HS-27A (cell line): ENCODE measurements at places on chromosomes 2 and 18.

- DNase-seq = no peak
Measured at GRCh38 chr18:62976227-62976626, 260.9 kb downstream of the PHLPP1 start.

DNA sequence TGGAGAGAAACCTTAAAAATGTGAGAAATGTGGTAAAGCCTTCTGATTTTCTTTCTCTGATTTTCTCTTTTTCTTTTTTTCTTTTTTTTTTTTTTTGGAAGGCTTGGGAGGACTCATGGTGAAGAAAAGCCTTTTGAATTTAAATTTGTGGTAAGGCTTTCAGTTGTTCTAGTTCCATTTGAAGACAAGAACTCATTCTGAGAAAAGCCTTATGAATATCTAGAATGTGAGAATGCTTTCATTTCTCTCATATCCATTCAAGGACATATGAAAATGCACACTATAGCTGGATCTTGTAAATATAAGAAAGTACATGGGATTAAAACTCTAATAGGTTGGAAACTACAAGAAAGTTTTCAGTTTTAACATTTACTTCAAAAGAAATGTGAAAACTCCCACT is 1045.2 kb upstream of the NRXN1 start:
- DNase-seq = no peak

DNA sequence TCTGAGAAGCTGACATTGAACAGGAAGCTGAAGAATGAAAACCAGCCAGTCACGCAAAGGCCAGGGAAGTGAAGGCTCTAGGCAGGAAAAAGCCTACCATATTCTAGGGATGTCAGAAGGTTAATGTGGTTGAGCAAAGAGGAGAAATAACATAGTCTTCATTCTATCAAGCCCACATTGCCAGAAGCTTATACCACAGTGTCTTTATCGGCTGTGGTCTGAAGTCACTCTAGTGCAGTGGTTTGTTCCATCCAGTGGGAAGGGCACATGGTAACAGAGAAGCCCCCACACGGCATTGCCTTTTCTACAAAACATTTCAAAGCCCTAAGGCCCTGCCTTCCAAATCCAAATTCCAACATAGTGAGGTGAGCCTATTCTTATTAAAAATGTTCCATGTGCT is 311.3 kb downstream of the TNS1 start:
- DNase-seq = no peak

DNA sequence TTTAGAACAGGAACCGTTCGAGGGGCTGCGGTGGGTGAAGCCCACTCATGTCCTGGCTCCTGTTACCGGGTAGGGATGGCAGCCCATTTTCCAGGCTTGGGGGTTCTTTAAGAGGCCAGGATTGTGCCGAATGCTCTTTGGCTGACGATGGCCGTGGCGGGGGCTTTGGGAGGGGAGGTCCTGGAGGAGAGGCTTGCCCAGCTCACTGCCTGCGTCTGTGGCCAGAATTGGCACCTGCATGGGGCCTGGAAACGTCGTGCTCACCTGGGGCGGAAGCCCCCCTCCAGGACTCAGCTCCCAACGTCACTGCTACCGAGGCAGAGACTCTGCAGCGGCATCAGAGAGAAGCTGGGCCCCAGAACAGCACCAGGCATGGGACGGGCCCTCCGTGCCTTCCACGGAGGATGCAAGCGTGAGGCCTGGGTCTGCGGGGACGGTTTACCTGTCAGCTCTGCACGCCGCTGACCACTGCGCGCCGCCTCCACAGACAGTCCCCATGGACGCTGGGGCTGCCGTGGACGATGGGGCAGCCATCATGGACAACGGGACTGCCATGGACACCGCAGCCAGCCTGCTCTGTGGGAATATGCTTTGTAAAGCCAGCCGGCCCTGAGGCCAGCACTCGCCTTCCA is 82.9 kb downstream of the NFATC1 start:
- no peak for DNase-seq

GRCh38 chr2:145304501-145304900 is 784.6 kb upstream of the ZEB2 start:
- DNase-seq = no peak

GRCh38 chr2:70759446-70759845 is 8.6 kb downstream of the ADD2 start:
- no peak for DNase-seq

DNA sequence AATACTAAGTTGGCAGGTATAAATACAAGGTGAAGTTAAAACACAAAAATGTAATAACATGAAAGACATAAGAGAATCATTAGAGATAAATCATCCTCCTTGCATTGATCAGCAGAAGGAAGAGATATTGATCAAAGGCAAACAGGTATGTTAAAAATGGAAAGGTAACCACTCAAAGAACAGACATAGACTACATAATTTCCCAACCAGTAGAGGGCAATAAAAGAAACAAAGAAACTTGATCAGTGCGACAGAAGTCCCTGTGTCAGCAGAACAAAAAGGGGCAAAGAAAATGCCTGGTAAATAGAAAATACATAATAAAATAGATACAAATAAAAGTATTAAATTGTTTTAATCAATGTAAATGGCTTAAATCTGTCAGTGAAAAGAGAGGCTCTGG is 53.6 kb downstream of the FAM228A start:
- no peak for DNase-seq

- no peak for DNase-seq
Measured at GRCh38 chr2:195737511-195738325, 80.7 kb downstream of the SLC39A10 start.

DNA sequence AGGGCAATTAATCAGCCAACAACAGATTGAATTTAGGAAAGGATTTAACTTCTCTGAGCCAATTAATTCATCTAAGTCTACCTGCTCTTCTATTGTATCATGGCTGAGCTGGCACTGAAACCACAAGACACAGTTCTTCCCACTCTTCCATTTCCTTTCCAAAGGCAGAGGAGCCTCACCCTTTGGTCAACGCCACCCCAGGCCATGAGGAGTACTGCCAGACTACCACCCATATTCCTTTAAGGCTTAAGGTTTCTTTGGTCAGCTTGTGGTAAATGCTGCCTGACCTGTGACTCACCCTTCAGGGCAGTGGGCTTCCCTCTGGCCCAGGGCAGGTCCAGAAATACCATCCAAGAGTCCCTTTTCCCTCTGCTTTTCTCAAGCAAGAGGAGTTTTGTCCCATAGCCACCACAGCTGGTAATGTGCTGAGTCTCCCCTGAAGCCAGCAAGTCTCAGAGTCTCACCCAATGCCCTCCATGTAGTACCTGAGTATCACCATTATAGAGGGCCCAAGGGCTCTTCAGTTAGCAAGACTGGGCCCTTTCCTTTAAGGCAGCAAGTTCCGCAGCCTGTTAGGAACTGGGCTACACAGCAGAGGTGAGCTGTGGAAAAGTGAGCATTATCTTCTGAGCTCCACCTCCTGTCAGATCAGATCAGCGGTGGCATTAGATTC is 900.5 kb upstream of the CRIM1 start:
- DNase-seq = peak; percentile 59

DNA sequence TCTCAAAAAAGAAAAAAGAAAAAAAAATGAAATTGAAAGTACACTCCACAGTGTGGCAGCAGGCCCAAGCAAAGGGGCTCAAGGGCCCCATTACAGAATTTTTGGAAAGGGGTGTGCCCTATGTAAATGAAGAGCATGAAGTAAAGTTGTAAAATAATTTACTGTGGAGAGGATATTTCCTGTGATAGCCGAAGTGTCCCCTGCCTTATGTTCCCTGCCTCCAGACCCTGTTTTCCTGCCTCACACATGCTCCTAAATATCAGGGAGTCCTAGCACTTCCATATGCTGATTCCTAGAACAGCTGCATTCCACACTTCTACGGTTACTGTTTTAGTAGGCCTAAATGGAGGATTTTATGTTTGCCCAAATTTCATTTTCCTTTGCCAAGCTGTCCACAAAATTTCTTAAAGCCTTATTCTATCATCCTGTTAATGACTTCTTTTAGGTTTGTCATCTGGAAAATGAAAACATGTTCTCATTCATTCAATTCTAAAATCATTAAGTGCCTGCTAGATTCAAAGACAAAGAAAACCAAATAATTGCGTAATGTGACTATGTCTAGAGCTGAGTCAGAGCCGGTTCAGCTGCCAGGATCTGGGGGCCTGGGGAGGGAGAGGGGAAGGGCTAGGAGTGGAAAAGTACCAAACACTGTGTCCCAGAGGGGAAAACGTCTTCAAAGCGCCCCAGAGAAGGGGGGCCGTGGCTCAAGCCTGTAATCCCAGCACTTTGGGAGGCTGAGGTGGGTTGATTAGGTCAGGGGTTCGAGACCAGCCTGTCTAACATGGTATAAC is 25.9 kb upstream of the IMPA2 start:
- no peak for DNase-seq

DNA sequence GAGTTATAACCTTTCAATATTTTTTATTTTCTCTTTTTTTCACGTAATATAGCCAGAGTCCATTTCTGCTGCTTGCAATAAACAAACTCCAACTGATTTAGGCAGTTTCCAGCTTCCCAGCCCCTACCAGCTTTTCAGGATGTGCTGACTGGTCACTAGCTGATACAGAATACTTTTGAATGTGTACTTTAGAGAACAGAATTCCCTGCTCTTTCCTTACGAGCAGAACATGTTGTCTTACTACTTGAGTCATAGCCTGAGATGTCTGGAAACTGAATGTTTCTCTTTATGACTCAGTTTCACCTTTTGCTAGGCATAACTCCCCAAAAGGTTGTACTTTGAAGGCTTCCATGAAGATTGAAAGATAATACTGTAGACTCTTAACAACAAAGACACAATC is 44.5 kb upstream of the KCNE4 start:
- DNase-seq = no peak

DNA sequence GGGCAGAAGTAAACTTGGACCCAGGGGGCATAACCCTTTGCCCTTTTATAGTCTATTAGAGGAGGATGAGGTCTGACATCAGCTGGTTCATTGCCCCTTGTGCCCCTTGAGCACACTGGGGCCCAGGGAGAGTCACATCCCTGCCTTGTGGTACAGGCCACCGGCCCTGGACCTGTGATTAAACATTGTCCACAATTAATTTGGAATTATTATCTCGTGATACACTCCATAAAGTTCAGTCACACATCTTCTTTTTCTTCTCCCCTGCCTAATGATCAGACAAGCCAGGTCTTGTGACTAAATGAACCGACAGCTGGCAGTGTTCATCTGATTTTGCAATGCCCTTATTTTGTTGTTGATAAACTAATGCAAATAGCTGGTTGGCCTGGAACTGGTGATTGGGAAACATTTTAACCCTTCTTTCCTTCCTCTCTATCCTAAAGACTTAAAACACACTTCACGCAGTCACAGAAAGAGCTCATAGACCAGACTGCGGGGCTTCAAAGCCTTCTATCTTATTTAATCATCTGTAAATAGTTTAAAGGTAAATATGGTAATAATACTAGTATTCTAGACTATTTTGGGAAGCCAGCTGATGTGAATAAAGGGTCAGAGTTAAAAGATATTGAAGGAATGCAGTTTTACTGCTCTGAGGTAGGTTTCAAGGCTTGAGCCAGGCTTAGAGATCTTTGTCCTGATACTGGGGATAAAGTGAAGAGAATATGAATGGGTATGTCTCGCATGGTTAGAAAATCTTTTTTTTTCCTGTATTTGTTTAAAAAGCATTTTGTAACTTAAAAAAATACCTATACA is 13.4 kb downstream of the IL1R1 start:
- DNase-seq = no peak

- no peak for DNase-seq
Measured at GRCh38 chr2:218985021-218985324, at the start of gene FEV. Gene FEV (minus strand): TSS chr2:218985184. CDS start chr2:218985075, 109 bp downstream.

- DNase-seq = no peak
Measured at GRCh38 chr18:45403341-45404049, 211.8 kb upstream of the SLC14A2 start.

DNA sequence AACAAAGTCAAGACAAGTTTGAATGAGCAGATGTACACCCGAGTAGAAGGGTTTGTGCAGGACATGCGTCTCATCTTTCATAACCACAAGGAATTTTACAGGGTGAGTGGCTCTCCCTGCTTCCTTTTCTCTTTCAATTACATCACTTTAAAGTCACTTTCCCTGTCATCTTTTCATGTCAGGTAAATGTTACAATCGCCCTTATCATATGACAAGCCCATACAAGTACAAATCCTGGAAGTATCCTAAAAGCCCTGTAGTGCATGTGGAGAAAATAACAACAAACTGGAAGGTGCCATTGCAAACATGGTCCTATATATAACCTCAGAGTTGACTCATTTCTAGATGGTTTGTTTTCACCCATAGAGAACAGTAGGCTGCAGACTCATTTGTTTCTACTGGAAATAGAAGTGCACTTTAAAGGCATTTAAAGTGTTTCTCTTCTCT is 126.0 kb downstream of the SP100 start:
- DNase-seq = no peak

- DNase-seq = no peak
Measured at GRCh38 chr2:47023332-47023731, 107.7 kb upstream of the MCFD2 start.

DNA sequence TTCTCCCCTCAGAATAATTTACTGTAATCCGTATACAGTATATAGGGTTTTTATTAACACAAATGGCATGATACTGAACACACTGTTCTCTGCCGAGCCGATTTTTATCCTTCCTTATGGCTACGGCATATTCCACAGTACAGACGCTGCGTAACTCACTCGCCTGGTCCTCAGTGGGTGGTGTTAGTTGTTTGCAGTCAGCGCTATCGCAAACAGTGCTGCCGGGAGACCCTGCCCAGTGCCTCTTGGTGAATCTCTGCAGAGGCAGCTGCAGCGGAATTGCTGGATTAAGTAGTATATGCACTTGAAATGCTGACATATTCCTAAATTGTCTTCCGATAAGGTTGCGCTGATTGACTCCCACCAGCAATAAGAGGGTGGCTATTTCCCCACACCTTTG is 73.9 kb downstream of the MARCO start:
- DNase-seq = no peak

DNA sequence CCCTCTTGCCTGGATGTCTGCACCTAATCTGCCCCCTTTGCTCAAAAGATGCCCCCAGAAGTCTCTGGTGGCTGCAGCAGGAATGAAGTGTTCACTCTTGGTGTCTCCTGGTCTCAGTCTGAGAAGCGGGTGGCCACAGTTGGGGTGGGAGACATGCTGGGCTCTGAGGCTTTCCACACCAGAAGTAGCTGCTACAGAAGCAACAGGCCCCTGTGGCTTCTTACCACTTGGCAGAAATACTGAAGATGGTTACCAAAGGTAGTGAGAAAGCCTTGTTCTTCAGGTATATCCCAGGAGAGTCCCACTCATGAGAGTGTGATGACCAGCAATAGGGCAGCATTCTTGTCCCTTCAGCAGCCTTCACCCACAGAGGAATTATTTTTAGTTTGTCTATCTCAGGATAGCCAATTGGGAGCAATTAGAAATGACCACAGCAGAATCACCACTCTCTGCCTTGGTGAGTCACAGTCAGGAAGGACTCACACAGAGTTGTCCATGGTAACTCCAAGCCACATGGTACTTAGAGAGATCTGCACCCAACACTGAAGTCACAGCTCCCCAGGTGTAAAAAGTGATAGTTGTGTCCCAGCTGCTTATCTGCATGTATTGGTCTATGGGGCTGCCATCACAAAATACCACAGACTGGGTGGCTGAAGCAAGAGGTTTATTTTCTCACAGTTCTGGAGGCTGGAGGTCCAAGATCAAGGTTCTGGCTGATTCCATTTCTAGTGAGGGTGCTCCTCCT is 169.8 kb upstream of the ID2 start:
- no peak for DNase-seq
